ENCODE measurements at places on chromosomes 5 and 9. TPM values are rescaled to one million over a fixed set of nuclear protein-coding genes. Genes with fewer than 3 reads are reported as not detected.

Gene DOCK8
- 7.2 TPM for total RNA-seq

Gene CEL
- total RNA-seq, result 0.30 TPM

Gene CARD9
- total RNA-seq, result 2.4 TPM

Gene BNIP1
- total RNA-seq, result 19.2 TPM

Gene HSPB3
- total RNA-seq, result 1.4 TPM

Gene PCDHB13
- 4.5 TPM for total RNA-seq

Gene LRRC19
- total RNA-seq, result not detected

Gene SHOC1
- not detected for total RNA-seq

Gene SAXO1
- total RNA-seq, result 0.17 TPM

Gene C9orf50
- total RNA-seq, result 0.44 TPM

Gene ZNG1C
- total RNA-seq, result 27.5 TPM

Gene SCAI
- 36.6 TPM for total RNA-seq

Gene BARHL1
- 2.0 TPM for total RNA-seq

Gene GMCL2
- not detected for total RNA-seq

Gene TSLP
- 0.20 TPM for total RNA-seq

Gene ITGA1
- total RNA-seq, result 64.0 TPM

Gene TYRP1
- 5.0 TPM for total RNA-seq

Gene ADAMTS16
- 8.0 TPM for total RNA-seq

Gene IL17B
- total RNA-seq, result 2.9 TPM

Gene ARAP3
- 2.8 TPM for total RNA-seq

Gene TNFSF15
- total RNA-seq, result 0.69 TPM

Gene KLHL3
- total RNA-seq, result 10.6 TPM

Gene GOLM1
- 113 TPM for total RNA-seq

Gene RMND5B
- 17.7 TPM for total RNA-seq

All from spinal cord (tissue), 10 donors.